ENCODE measurements at places on chromosomes 1 and 21.

DNA sequence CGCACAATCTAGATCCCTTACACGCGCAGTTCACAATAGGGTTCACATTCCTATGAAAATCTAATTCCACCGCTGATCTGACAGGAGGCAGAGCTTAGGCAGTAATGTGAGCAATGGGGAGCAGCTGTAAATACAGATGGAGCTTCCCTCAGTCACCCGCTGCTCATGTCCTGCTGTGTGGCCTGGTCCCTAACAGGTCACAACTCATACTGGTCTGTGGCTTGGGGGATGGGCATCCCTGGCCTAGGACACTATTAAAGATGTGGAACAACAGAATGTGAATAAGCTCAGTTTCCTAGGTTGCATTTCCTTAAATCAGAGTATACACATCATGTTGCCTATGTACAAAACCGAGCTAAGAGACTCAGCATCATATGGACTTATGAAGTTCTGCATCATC is 16.2 kb downstream of the IFI44 start:
- DNase-seq: no peak

GRCh38 chr1:221723848-221724236 is 18.0 kb downstream of the DUSP10 start:
- DNase-seq: no peak

GRCh38 chr1:235806123-235806522 is 60.6 kb downstream of the LYST start:
- DNase-seq: no peak

DNA sequence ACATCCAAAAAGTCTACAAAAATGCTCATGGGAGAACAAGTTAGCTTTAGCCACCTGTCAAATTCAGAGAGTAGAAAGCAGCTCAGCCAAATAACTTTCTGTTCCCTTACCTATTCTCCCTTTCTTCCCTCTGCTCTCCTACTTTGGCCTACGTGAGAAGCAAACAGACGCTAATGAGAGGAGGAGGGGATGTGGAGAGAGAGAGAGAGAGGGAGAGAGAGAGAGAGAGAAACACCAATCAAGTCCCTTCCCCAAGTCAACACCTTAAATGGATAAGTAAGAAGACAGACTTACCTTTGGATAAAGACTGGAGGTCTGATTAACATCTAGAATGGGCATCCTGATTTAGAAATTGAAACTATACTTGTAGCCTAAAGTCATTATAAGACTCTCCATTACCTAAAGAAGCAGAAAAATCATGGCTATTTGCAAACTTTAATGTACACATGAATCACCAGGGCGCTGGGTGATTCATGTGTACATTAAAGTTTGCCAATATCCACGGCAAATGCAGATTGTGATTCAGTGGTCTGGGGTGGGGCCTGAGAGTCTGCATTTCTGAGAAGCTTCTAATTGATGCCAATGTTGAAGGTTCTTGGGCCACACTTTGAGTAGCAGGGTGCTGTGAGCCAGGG is 13.1 kb upstream of the DUSP12 start:
- DNase-seq: no peak

GRCh38 chr1:85228972-85229371 is 28.2 kb upstream of the SYDE2 start:
- DNase-seq: no peak

DNA sequence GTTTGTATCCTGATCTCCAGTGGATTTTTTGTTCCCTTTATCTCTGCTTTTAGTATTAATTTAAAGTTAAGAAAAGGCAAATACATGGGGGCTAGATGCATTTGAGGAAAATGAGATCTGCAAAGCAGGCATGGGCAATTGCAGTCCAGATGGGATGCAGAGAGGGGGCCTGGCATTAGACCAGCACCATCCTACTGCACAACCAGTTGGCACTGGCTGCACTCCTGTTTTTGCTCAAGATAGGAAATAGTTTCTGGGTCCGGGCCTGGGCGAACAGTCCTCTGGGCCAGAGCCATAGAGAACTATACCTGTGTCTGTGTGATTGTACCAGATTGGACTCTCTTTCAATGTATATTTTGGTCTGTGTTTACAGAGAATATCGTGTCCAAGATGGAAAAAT is 34.0 kb upstream of the LEPR start:
- DNase-seq: no peak

GRCh38 chr1:221182791-221183533 is 303.7 kb downstream of the HLX start:
- DNase-seq: no peak
